Epithelial cell of esophagus (primary cell): ENCODE measurements at places on chromosomes 11 and 22.

DNA sequence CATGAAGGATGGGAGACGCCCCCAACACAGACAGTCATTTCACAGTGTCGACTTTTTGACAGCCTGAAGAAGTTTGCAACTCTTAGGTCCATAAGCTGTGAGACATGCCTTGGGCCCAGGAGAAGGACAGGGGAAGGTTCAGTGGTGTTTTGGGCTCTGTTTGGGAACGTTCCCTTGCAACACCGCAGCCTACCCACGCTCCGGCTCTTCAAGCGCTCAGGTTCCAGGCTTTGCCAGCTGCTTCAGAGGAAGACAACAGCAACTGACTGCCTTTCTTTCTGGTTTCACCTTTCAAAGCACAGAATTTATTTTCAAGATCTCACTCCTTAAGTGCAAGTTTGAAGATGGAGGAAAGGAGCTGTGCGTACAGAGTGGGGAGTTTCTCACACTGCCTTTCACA lies 575.8 kb upstream of the B3GAT1 start:
- no peak for DNase-seq

- DNase-seq: peak; percentile 96
Measured at GRCh38 chr11:93939084-93939760, 81.9 kb upstream of the HEPHL1 start.

DNA sequence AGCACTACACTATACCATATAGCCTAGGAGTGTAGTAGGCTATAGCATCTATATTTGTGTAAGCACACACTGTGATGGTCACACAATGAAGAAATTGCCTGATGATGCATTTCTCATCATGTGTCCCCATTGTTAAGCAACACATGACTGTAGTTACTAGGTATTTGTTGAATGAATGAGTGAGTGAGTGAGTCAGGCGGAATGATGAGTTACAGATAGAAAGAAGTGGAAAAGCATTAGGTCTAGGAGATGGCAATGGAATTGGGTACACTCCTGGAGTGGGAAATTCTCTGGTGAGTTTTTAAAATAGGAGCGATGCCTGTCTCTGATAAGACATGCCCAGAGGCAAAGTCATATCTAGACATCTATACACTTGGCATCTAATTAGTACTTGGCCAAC lies 160.5 kb upstream of the TBCEL start:
- DNase-seq: peak; percentile 54

GRCh38 chr11:17750013-17750800 lies 15.6 kb downstream of the KCNC1 start:
- DNase-seq: no peak

DNA sequence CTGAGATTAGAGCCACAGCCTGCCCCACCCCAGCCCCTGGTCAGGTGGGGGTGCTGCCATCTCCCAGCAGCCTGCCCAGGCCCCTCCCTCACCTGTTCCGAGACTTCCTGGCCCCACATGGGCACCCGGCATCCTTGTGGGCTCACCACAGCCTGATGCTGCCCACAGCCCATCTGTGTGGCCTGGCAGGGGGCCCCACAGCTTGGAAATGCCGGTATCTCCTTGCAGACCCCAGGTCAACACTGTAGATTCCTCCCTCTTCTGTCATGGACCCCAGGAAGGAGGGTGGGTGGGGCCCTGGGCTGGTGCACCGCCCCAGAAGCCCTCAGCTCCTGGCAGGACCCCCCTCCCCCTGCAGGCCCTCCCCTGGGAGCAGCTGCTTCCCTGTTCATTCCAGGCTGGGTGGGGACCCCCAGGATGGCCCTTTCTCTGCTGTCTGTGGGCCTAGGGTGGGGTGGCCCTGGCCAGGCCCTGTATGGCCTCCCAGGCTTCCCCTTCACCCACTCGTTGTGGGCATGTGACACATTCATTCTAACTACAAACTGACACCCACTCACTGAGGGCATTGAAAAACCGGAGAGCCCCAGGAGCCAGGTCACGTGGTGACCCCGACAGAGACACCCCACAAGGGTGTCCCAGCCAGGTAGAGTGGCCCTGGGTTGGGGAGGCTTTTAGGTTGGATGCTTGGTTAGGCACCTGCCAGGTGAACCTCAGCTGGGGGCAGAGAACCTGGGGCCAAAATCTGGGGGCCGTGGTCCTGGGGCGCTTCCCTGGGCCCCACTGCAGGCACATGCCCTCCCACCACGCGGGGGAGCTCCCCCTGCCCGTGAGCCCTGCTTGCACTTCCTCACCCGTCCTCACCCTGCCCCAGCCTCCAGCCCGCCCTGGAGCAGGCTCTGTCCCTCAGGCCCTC lies 44.1 kb upstream of the CCDC188 start:
- DNase-seq: no peak

GRCh38 chr11:82974851-82975250 lies 73.3 kb downstream of the DDIAS start:
- DNase-seq: no peak

DNA sequence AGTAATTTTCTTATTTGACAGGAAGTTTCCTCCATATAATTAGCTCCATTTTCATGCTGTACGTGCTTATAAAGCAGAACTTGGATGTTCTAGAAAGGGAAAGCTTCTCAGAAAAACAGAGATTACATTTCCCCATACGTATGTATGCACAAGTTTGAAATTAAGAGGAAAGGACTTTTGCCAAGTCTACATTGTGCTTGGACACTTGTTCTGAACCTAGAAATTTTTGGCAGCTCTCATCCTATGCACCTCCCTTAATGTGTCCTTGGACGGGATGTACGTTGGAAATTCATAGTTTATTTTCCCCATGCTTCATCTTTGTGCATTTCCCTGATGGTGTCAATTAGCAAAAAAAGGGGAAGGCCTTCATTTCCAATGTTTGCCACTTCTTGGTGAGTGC lies 322.7 kb downstream of the BLID start:
- DNase-seq: no peak
